Activated CD8-positive, alpha-beta memory T cell treated with anti-CD3 and anti-CD28 coated beads for 1 hour (primary cell): ENCODE measurements at places on chromosomes 12 and 14.

DNA sequence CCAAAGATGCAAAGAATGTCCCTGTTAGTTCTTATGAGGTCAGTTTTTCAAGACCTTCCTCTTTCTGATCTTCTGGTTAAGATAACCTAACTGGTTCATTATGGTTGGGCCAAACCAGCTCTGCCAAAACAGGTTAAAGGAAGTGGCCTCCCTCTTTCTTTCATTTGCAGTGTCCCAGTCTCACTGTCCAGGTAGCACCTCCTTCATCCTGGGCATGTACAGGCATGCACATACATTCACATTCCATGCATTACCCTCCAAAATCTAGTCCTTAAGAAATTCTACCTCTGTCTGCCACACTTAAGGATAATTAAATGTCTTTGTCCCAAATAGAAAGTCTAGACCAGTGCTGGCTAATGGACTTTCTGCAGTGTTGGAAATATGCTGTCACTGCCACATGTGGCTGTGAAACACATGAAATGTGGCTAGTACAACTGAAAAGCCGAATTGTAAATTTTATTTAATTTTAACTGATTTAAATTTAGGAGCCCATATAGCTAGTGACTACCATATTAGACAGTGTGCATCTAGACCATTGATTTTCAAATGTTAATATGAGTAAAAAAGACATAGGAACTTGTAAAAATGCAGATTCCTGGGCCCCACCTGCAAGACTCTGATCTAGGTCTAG is 169.3 kb downstream of the PCNX1 start:
- no peak for DNase-seq

- no peak for DNase-seq
Measured at GRCh38 chr12:62720025-62720424, 214.9 kb downstream of the PPM1H start.

GRCh38 chr14:77965919-77966435 is 166.1 kb downstream of the ADCK1 start:
- no peak for DNase-seq

DNA sequence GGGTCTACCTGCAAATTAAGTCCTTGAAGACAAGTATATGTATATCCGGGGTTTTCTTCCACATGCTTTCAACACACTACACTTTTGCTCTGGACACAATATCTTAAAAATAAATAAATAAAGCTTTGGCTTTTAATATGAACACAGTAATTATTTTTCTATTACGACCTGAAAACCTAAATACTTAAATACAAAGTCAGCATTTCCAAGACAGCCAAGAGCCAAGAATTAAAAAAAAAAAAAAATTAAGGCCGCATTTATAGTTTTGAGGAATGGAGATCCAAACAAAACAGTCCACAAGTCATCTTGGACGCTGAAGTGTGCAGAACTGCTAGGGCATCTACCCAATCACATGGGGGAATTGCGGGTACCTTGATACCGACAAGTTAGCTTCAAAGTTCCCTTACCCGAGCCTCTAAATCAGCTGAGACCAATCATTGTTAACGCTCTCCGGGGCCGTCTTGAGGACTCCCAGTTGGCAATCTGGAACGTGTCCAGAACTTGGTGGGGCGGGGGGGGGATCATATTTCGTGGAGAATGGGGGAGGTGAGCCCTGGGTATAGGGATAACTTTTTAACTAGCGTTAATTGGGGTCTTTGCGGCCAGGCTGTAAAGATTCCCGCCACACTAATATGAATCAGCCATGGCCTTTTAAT is 731 bp upstream of the PCNX4 start:
- DNase-seq: no peak

- no peak for DNase-seq
Measured at GRCh38 chr12:9991876-9992275, 7.0 kb downstream of the CLEC1B start.

- DNase-seq: no peak
Measured at GRCh38 chr14:86683561-86683960, 1153.6 kb downstream of the FLRT2 start.

DNA sequence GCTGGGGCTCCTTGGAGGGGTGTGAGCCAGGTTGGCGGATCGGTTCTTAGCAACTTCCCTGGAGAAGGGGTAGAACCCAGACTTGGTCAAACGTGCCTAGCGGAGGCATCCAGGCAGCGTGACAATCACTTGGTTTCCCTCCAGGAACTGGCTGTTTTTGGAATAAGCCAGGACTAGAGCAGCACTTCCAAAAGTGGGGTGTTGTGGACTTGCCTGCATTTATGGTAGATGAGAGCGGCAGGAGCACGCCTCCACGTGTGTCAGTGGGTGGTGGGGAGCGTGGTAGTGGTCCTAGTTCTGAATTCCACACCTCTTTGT is 2.8 kb downstream of the PRMT8 start:
- no peak for DNase-seq

GRCh38 chr12:54967461-54967860 is 17.1 kb downstream of the TESPA1 start:
- DNase-seq: no peak

GRCh38 chr12:93570552-93571364 is 1.7 kb upstream of the SOCS2 start:
- DNase-seq: peak; percentile 68

GRCh38 chr12:11701433-11701832 is 52.0 kb downstream of the ETV6 start:
- DNase-seq: no peak
